HT-29 (cell line): ENCODE measurements at places on chromosomes 11 and 22. TPM values are rescaled to one million over a fixed set of nuclear protein-coding genes. Genes with fewer than 3 reads are reported as not detected.

DNA sequence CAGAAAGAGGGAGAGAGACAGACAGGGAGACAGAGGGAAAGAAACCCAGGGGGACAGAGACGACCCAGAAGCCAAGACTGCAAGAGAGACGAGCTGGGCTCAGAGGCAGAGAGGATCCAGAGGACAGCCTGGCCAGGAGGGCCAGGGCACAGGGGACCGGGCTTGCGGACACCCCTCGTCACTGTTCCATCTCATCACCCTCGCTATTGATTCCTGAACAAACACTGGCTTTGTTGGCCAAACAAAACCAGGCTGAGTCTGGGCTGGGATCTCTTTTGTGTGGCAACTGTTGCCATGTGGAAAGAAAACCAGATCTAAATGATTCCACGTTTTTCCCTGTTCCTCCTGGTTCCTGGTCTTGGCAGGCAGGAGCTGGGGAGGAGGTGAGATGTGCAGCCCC is 339.4 kb downstream of the MN1 start:
- no peak for DNase-seq

The OR52I1 gene
- not detected in 2 replicates for total RNA-seq

DNA sequence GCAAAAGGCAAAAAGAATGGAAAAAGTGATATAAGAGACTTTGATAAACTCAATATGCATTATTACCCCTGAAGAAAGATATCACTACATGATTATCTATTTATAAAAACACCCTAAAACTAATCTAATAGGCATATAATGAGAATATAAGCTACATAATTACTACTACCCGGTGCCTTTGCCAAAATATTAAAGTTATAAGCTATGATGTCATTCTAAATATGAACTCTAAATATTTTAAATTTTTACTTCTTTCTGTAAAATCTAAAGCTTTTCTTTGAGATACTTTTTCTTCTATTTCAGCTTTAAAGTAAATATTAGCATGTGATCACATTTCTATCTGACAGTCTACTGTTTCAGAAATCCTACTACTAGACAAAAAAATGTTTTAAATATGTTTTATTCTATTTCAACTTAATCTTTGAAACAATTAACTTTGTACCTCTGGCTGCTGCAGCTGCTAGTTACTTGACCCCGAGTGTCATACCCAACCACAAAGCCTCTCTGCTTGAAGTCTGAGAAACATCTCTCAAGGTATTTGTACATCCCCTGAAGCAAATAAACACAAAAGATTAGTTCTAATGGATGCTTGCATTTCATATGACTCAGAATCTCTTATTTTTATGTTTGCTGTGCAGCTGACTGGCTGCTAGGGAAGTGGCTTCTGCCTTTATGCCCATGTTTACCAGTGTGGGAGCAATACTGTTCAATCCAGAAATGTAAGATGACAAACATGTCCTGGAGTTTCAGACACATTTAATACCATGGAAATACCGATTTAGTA is 26.8 kb downstream of the PGM2L1 start:
- no peak for DNase-seq

The KDM4E gene
- not detected in 2 replicates for total RNA-seq

DNA sequence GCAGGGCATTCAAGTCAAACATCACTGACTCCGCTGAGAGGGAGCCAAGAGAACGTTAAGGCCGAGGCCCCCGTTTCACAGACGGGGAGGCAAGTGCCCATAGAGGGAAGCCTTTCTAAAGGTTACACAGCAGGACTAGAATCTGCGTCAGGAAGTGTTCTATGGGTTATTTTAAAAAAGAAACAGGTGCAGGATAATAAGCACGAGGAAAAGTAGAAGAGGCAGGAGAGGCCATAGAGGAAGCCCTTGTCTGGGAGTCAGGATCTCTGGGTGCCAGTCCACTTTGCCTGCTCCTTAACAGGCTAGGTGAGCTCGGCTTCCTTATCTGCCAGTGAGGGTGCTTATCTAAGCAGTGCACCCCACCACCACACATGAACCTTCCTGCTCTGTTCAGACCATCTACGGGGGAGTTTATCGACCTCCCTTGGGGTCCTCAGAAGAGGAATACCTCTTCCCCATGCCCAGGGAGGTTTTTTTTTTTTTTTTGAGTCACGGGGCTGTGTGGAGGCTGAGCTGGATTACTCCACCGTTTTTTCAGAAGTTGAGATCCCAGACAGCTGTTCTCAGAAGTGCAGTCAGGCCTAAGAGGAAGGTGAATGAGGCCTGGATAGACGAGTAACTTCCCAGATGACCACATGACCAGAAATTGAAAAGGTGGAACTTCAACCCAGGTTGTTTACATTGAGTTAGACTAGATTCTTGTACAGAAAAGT is 1.2 kb upstream of the FCHSD2 start:
- peak; percentile 38 for DNase-seq

- DNase-seq: no peak
These were observed 530.3 kb upstream of the FAT3 start for GRCh38 chr11:91694331-91694730.

The MAPK8IP1 gene
- 2.9 and 4.0 TPM in 2 replicates for total RNA-seq
